ENCODE measurements at places on chromosomes 5 and 9.
A peak's percentile ranks its signal among the peaks of the same experiment; 100 is the strongest.

DNA sequence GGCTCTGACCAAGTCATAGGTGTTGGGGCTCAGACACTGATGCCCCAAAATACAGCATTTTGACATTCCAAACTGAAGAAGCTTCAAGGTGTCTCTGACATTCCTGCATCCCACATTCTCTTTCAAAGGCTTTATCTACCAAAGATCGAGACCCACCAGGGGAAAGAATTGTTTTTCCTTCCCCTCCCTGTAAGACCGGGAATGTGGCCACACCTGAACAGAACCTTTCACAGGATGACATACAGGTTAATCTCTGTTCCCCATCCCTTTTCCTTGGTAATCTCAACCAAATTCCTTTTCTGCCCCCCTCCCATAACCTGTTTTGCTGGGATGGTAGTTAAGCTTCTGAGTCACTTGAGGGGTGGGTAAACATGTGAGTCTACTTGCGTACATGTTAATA, 72.3 kb downstream of the IQGAP2 start:
- no peaks in the 10 kb centered on the region for H3K4me1 ChIP-seq
- H3K4me3 ChIP-seq = no peak overlapping the region
- no peaks in the 10 kb centered on the region for H3K36me3 ChIP-seq
- H3K27me3 ChIP-seq = no peaks in the 10 kb centered on the region

GRCh38 chr5:94910721-94911120, 292.3 kb downstream of the SLF1 start:
- no peak overlapping the region for H3K27ac ChIP-seq
- no peak overlapping the region for H3K4me3 ChIP-seq
- peaks cover 6% of the 10 kb centered on the region for H3K4me1 ChIP-seq
- no peaks in the 10 kb centered on the region for H3K27me3 ChIP-seq

GRCh38 chr9:37126214-37126788, 5.9 kb downstream of the ZCCHC7 start:
- DNase-seq = no peak
- H3K4me3 ChIP-seq = no peak overlapping the region
- H3K27ac ChIP-seq = no peak overlapping the region
- no peaks in the 10 kb centered on the region for H3K36me3 ChIP-seq
- no peaks in the 10 kb centered on the region for H3K4me1 ChIP-seq
- no peaks in the 10 kb centered on the region for H3K27me3 ChIP-seq

DNA sequence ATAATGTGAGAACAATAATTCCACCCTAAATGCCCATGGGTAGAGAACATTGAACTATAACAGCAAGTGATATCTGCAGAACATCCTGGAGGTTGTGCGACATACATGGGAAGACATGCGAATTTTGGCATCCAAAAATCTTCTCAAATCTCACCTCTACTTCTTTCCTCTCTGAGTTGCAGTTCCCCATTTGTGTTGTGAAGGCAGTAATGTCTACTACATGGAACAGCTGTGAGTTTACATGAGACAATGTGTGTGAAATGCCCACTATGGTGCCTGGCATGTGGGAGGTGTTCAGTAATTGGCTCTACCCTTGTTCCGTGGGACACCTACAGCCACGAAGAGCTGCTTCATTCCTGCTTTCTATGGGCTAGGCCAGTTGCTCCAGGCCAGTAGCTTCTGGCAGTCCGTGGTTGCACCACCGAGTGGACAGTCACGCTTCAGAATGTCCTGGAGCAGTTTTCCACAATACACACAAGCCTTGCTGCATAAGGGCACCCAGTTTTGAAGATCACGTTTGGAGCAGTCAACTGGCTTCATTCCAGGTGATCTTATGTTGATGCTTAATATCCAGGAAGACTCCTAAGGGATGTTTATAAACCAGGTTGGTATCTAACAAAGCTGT, 297.7 kb downstream of the DEPDC1B start:
- H3K4me3 ChIP-seq = no peak overlapping the region
- no peaks in the 10 kb centered on the region for H3K36me3 ChIP-seq
- no peak overlapping the region for H3K27ac ChIP-seq
- DNase-seq = no peak
- no peaks in the 10 kb centered on the region for H3K27me3 ChIP-seq

GRCh38 chr9:129505270-129505902, 115.5 kb downstream of the C9orf50 start:
- H3K4me3 ChIP-seq = no peak overlapping the region
- no peak overlapping the region for H3K27ac ChIP-seq
- no peak for DNase-seq
- H3K4me1 ChIP-seq = peaks cover 4% of the 10 kb centered on the region

- no peak overlapping the region for H3K4me3 ChIP-seq
- H3K36me3 ChIP-seq = no peaks in the 10 kb centered on the region
- no peak for DNase-seq
- no peaks in the 10 kb centered on the region for H3K27me3 ChIP-seq
- no peak overlapping the region for H3K27ac ChIP-seq
These were observed 102.0 kb downstream of the KLHL3 start for GRCh38 chr5:137633896-137634295.

DNA sequence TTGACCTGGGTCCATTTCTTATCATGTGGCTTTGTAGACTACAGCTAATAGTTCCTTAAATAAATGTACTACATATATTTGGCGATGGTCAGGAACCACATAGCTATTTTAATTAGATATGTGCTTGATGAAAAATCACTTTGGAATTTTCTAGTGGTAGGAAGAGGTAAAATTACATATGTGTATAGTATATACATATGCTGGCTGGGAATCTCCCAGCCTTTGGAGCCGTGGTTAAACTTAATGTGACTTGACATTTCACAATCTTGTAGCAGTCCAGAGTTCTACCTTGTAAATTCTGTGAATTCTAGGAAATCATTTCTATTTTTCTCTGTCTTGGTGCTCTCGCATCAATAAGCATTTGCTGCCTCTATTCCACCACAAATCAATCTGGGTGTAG, 565.0 kb downstream of the DMRTA1 start:
- no peak overlapping the region for H3K4me3 ChIP-seq
- no peaks in the 10 kb centered on the region for H3K36me3 ChIP-seq
- no peak overlapping the region for H3K27ac ChIP-seq
- H3K27me3 ChIP-seq = no peaks in the 10 kb centered on the region
- H3K4me1 ChIP-seq = no peaks in the 10 kb centered on the region

GRCh38 chr5:142835540-142835939, 65.4 kb downstream of the ARHGAP26 start:
- no peaks in the 10 kb centered on the region for H3K36me3 ChIP-seq
- H3K27me3 ChIP-seq = no peaks in the 10 kb centered on the region
- H3K4me1 ChIP-seq = peaks cover 8% of the 10 kb centered on the region
- no peak overlapping the region for H3K27ac ChIP-seq
- H3K4me3 ChIP-seq = no peak overlapping the region
- no peak for DNase-seq

DNA sequence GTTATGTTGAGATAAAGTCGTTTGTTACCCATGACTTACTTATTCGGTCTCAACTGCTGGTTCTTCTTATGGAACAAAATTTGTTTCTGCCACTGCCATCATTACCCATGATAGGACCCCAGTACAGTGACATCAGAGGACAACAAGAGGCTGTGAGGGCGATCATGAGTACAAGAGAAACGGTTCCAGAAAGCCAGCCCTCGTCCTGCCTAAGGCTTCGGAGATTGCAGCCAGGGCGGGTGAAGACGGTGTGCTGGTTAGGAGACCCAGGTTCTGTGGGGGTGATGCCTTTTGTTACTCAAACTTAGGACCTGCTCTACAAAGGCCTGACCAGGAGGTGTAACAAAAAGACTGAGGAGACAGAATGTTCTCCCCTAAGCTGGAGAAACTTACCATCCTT, 10.9 kb downstream of the FYB1 start:
- no peak overlapping the region for H3K27ac ChIP-seq
- no peak for DNase-seq
- no peaks in the 10 kb centered on the region for H3K27me3 ChIP-seq
- no peaks in the 10 kb centered on the region for H3K36me3 ChIP-seq

DNA sequence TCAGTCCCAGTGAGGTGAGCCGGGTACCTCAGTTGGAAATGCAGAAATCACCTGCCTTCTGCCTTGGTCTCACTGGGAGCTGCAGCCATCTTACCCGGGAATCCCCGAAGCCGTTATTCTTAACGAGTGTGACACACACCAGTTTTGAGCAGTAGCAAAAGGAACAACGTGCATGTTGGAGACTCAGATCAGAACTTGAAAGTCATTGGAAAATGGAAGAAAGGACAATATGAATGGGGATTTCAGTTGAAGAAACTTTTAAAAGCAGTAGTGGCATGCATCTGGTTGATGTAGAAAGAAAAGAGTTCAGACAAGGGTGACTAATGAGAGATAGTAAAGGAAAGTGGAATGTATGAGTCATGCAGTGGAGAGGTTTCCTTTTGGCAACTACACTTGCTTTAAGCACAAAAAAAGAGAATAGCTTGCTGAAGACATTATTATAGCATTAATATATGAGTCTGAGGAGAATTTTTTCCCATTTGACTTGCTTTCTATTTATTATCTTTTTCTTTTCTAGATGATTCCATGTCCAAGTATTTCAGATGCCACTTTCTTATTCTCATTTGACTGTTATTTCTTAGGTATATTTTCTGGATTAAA, 44.4 kb upstream of the ANKDD1B start:
- H3K27ac ChIP-seq = peak overlapping the region; percentile 20
- DNase-seq = no peak
- no peaks in the 10 kb centered on the region for H3K27me3 ChIP-seq
- H3K4me3 ChIP-seq = no peak overlapping the region
- H3K36me3 ChIP-seq = peaks cover 11% of the 10 kb centered on the region

GRCh38 chr9:77710316-77710715, 62.2 kb upstream of the GNA14 start:
- H3K27me3 ChIP-seq = no peaks in the 10 kb centered on the region
- H3K4me1 ChIP-seq = no peaks in the 10 kb centered on the region
- no peaks in the 10 kb centered on the region for H3K36me3 ChIP-seq
- no peak for DNase-seq
- no peak overlapping the region for H3K27ac ChIP-seq

DNA sequence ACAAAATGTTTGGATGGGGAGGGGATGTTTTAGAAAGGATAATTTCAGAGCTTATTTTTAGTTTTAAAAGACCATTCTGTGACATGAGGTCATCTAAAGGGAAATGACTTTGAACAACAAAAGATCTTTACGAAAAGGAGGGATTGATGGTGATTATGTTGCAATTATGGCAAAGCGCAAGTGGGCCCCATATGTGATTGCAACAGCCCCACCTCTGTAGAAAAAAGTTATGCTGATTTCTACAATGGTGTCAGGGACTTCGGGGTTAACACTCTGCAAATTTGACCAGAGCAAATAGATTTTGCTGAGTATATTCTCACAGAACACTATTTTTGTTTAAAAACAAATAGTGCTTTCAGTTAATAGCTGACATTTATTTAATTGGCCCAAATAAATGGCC, 312.8 kb downstream of the NSG2 start:
- no peaks in the 10 kb centered on the region for H3K36me3 ChIP-seq
- H3K27ac ChIP-seq = no peak overlapping the region
- no peaks in the 10 kb centered on the region for H3K27me3 ChIP-seq
- no peak overlapping the region for H3K4me3 ChIP-seq
- DNase-seq = no peak

DNA sequence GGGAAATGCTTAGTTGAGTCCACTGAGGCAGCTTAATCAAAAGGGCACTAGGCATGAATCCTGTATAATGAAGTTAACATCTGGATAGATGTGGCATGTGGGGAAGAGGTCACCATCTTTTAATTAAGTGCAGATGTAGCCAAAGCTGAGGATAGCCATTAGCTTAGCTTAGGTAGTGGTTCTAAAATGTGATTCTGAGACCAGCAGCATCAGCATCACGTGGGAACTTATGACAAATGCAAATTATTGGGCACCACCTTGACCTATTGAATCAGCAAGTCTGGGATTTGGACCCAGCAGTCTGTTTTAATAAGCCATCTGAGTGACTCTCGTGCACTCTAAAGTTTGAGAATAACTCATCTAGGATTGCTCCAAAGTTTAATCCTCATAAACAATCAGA, 63.8 kb downstream of the SNCAIP start:
- H3K4me3 ChIP-seq = no peak overlapping the region
- no peaks in the 10 kb centered on the region for H3K4me1 ChIP-seq
- no peak overlapping the region for H3K27ac ChIP-seq
- H3K36me3 ChIP-seq = no peaks in the 10 kb centered on the region

- H3K4me3 ChIP-seq = no peak overlapping the region
- peak overlapping the region; percentile 98 for H3K27ac ChIP-seq
- no peaks in the 10 kb centered on the region for H3K27me3 ChIP-seq
- DNase-seq = no peak
These were observed 1.6 kb downstream of the RFESD start for GRCh38 chr5:95647886-95648860.
